ENCODE measurements at places on chromosomes 2 and 18.

GRCh38 chr2:211875488-211875887, 663.1 kb downstream of the ERBB4 start:
- DNase-seq = no peak

GRCh38 chr2:177881008-177881747, 191.4 kb downstream of the PDE11A start:
- no peak for DNase-seq

- DNase-seq = peak; percentile 39
Observed at GRCh38 chr2:54457323-54458023, 1.3 kb downstream of the SPTBN1 start.

DNA sequence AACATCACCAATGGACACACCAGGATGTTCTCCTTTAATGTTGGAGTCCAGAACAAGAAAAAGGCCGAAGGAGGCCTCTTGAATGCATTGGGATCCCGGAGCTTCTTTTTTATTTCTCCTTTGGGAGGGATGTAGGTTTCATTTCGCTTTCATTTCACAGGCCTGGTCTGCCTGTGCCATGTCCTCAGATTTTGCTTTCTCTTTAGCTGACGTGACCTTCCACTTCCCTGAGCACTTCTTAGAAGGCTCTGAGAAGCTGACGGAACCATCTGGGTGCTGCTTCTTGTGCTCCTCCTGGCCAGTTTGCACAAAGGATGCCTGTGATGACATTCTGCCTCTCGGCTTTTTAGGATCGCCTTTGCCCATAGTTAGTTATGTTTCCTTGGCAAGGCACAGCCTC, 15.1 kb upstream of the MBOAT2 start:
- DNase-seq = no peak

GRCh38 chr2:149924549-149925213, 337.1 kb upstream of the MMADHC start:
- DNase-seq = peak; percentile 24

DNA sequence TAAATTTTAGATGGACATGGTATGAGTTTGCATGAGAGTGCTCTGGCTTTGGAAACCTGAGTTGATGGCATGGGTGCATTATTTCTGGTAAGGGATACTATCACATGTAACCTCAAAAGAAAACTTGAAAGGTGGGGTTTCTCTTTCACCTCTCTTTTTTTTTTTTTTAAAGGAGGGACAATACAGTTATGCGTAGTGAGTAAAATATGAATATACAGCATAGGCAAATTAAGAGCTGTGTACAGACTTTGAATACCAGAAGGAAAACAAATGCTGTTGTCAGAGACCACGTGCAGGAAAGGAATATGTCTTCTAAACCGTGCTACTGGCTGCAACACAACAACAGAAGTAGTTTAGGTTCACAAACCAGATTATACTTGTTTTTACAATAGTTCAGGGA, 82.1 kb downstream of the MAP4K4 start:
- no peak for DNase-seq

DNA sequence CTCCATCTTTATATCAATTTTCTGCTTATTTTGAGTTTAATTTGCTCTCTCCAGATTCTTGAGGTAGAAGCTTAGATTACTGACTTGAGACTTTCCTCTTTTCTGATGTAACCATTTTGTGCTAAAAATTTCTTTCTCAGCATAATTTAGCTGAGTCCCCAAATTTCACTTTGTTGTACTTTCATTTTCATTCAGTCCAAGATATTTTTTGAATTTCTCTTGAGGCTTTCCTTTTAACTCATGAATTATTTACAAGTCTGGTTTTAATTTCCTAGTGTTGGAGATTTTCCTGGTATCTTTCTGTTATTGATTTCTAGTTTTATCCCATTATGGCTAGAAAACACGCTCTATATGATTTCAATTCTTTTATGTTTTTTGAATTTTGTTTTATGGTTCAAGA, 144.7 kb upstream of the PGAP1 start:
- no peak for DNase-seq

- no peak for DNase-seq
Observed at GRCh38 chr2:150101947-150102346, 385.5 kb downstream of the RND3 start.

DNA sequence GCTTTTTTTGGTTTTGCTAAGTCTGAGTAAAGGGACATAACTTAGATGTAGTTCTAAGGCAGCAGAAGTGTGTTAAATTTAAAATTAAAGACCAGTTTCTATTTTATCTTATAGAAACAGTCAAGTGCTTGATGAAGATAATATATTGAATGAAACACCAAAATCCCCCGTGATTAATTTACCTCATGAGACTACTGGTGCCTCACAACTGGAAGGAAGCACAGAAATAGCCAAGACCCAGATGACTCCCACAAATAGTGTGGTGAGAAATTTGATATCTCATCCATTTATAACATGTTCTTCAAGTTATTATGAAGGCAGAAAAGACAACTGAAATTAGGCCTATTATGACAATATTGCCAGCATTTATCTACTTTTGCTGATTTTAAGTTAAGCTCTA, 45.6 kb downstream of the APLF start:
- no peak for DNase-seq

DNA sequence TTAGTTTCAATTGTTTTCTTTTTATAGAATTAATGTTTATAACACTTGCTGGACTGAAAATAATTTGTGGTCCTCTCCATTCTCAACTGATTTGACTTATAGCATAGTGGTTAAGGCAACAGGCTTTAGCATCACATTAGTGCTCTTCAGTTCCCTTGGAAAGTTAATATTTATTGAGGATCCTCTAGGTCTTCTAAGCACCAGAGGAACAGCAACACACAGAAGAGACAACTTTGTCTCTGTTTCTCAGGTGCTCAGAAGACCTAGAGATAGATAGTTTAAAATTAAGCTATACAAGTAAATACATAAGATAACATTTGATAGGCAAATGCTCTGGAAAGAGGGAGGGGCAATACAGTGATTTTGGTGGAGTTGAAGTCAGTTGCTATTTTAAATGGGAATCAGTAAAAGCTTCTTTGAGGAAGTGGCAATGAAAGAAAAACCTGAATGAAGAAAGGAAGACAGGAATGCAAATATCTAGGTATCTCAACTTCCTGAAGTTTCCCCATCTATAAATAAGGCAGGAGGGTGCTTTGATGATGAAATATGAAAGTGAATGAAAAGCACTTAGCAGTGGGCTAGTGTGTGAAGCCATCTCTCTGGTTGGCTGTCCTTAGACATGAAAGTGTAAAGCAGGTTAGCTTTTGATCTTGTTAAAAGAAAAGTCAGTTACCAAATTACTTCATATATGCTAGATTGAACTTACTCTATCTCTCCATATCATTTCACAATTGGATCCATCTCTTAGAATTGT, 7.9 kb downstream of the NEUROD1 start:
- DNase-seq = no peak

- peak; percentile 48 for DNase-seq
Observed at GRCh38 chr2:220006152-220006621, 378.8 kb downstream of the SLC4A3 start.

DNA sequence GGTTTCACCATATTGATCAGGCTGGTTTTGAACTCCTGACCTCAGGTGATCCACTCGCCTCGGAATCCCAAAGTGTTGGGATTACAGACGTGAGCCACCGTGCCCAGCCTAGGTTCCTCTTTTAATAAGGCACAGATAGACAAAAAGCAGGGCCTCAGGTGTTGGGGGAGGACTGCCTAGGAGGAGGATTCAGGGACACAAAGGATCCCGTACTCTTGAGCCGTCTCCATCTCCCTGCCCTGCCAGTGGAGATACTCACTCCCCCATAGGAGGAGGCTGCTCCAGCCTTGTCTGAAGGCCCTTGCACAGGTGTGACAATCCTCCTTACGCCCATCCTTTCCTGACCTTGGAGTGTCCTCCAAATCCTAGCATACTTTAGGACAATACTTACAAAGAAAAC, 32.0 kb upstream of the TFCP2L1 start:
- no peak for DNase-seq

- DNase-seq = peak; percentile 18
Observed at GRCh38 chr2:228535396-228535795, 353.9 kb upstream of the SPHKAP start.

DNA sequence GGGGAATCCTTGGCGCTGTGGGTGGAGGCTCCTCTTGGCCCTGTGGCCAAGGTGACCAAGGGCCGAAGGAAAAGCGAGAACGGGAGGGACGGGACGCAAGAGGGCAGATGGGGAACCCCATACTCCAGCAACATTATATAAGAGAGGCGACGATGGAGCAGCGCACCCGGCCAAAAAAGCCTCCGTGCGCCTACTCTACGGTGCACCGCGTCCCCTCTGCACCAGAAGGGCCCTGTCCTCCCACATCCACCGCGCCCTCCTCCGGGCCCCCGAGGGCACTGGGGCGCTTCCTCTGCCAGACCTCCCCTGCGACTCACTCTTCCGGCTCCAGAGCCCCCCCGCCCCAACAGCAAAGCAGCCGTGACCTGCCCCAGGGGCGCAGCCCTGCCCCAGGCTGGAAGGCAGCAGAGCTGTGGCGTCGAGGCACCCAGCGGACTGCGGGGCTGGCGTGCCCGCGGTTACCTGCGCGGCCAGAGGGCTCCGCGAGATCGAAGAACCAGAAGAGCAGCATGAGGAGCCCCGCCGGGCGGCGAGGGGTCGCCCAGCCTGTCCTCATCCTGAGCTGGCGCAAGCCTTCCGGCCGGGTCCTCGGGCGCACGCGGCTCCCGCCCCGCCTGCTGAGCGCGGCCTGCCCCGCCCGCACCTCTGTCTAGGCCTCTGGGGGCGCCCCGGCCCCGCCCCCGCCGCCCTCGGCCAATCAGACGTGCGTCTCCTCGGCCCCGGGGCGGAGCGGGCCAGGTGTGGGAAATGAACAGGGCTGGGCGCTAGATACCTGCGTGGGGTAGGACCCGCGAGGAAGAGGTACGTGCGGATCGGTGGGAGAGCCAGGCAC, 106.3 kb upstream of the CD302 start:
- DNase-seq = peak; percentile 12

DNA sequence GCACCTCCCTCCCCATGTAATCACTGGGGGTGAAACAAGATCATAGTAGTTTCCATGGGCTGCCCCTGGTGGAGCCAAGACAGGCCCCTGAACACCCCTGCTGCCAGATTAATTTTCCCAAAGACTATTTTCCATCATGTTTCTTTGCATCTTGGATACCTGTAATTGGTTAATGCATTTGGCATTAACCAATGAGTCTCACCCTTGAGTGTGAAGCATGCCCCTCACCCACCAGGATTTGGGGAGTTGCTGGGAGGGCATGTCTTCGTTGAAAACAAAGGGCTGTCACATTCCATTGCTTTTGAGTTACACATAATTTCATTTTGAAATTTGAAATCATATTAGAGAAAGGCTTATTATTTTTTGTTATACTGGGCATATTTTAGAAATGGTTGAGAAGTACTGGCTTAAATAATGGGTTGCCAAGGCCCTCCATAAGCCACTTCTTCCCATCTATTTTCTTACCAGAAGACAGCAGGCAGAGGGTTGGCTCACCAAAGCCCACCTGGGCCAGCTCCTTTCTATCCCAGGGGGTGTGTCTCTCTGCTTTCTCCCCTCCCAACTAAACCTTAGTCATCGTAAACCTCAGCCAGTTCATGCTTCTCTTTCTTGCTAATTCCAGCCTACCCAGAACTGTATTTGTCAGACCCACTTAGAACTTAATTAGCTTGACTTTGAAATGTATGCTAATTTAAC, 51.8 kb downstream of the ATIC start:
- DNase-seq = peak; percentile 38

- DNase-seq = no peak
Observed at GRCh38 chr2:83990636-83991035, 468.4 kb downstream of the SUCLG1 start.

DNA sequence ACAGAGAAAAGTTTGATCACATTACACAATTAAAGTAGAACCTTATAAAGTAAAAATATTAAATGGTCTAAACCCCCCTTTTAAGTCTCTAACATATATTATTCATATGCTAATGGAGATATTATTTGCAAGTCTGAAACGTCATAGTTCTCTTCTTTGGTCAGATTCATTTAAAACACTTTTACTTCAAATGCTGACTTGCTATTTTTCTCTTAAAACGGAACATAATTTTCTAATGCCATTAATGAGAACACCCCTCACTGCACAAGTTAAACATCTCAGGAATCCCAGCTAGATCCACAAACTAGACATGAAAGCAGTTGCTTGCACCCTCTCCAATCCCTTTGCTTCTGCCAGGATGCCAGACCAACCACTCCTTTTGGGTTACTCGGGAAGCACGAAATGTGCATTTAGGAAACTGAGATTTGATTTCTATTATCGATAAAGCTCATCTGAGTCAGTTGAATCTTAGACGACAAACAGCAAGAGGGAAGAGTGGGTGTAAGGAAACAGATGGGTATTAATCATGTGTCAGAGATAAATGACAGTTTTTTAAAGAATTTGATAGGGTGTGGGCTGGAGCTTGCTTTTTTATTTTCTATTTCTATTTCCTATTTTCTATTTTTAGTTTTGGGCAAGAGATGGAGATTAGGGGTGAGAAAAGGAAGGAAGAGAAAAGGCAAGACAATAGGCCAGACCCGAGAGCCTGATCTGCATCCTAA, 1.5 kb downstream of the ADD2 start:
- no peak for DNase-seq

- DNase-seq = peak; percentile 83
Observed at GRCh38 chr2:102051692-102052277, 60.0 kb downstream of the IL1R2 start.

DNA sequence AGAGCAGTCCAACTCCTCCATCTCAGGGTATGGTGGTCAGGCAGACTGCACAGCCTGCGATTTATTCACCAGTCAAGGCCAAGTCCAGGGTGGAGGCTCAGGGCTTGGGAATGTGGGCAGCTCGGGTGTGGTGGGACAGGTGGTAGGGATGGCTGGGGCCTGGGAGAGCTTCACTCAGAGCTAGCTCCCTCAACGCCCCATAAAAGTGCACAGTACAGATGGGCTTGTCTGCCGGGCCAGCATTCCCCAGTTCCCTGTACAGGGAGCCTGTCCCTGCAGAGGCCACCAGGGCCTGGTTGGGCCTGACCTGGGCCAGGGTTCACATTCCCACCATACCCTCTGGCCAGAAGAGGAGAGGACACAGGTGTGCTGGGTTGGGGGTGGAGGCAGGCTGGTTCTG, 49.2 kb upstream of the OTOS start:
- DNase-seq = no peak

- no peak for DNase-seq
Observed at GRCh38 chr2:44632931-44633689, 271.4 kb downstream of the CAMKMT start.

GRCh38 chr2:85843543-85843942, 45.2 kb downstream of the ST3GAL5 start:
- no peak for DNase-seq

DNA sequence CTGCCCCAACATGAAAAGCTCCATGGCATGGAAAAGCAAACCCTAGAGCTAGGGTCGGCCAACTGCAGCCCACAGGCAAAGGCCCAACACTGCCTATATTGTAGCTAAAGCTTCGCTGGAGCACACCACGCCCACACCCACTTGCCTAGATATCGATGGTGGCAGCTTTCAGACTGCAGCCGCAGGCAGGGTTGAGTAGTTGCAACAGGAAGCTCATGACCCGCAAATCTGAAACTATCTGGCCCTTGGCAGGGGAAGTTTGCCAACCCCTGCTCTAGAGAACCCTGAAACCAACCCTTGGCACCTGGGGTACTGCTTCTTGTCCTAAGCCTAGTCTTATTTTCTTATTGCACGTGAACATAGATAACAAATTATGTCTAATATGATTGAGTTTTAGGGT, 250.0 kb downstream of the SOX11 start:
- DNase-seq = no peak

GRCh38 chr18:3584266-3584861, 134.4 kb downstream of the TGIF1 start:
- no peak for DNase-seq

- no peak for DNase-seq
Observed at GRCh38 chr2:42408009-42408408, 47.0 kb upstream of the COX7A2L start.

- DNase-seq = peak; percentile 81
Observed at GRCh38 chr2:238852206-238852869, 4.5 kb downstream of the TWIST2 start.

GRCh38 chr18:76167845-76168621, 327.0 kb downstream of the ZNF516 start:
- peak; percentile 2 for DNase-seq
